GM03348 (cell line): ENCODE measurements at places on chromosomes 7 and 10.

DNA sequence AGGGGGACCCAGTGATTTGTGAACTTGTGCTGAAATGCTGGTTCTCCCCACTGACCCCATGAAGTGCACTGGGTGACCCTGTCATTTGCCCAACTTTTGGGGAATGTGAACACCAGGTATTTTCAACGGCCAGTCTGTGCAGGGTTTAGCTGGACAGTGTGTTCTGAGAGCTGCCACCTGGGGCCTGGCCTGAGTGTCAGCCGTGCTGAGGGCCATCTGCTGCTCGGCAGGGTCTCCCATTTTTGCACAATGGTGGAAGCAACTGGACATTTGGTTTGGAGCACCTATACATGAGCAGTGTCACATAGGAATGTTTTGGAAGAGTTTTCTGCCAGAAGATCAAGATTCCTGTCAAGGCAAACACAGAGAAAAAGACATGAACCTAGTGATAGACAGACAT is 5.2 kb downstream of the CHN2 start:
- no peak for DNase-seq

GRCh38 chr10:59513558-59513957 is 151.2 kb upstream of the FAM13C start:
- DNase-seq, result no peak

- DNase-seq, result no peak
These were observed 477.0 kb upstream of the GALNT17 start for GRCh38 chr7:70654979-70655378.

DNA sequence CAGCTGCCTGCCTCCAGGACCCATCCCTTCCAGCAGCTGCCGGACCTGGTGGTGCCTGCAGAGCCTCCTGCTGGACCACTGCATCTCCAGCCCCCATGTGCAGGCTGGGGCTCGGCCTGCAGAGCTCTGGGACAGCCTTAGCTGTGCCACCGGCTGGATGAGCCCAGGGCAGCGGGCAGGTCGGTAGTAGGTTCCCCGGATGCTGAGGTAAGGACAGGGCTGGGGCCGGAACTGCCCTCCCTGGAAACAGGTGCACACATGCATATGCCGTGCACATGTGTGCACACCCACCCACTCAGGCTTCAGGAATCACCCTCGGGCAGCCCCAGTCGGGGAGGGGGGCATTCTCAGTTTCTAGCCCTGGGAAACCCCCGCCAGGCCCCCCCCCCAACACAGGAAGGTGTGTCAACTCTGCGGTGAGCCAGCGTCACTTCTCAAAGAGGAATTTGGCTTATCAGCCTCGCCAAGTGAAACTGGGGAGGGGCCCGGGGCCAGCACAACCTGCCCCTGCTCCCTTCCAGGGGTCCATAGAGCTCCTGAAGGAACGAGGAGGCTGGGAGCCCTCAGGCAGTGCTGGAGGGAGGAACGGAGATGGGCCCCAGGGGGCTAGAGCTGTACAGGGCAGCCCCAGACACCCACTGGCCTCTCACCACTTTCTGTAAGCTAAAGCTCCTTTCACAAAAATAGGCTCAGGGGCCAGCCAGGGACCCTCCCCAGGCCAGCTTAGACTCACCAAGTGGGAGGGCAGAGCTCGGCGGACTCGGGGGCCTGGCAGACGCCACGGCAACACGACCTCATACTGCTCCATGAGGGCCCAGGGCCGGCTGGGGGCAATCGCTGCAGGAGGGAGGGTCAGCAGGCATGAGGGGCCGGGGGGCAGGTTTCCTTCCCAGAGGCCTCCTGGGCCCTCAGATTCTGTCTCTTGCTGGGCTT is 1.7 kb downstream of the ADAM8 start:
- no peak for DNase-seq

GRCh38 chr7:131219312-131220041 is 108.2 kb upstream of the MKLN1 start:
- DNase-seq, result no peak

DNA sequence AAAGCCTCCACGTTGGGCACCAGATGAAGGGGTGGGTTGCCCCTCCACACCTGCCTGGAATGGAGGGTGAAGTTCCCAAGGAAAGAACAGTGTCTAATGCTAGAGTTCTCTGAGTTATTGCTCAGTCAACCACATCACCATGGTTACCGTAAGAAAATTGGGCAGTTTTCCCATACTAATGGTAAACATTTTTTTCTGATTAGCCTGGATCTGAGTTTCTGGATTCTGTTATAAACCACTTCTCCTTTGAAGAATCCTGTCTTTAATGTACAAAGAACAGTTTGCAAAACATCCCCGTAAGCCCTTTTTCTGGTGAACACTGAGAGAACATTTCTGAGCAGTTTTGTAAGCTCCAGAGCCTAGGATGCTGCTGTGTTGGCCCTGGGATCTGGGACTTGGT is 45.5 kb downstream of the ABCC2 start:
- no peak for DNase-seq

DNA sequence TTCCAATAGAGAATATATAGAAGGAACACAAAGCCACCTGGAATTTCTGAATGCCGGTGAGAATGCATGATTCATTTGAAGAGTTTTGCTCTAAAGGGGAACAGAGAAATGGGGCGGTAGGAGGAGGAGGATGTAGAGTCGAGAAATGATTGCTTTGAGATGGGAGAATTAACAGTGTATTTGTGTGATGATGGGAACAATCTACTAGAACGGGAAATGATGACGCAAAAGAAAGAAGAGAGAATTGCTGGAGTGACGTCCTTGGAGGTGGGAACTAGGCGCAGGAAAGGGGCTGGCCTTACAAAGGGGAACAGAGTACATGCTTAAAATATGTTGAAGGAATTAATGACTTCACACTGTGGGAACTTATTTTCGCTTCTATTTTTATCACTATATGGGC is 188.1 kb downstream of the SDHAF3 start:
- no peak for DNase-seq

DNA sequence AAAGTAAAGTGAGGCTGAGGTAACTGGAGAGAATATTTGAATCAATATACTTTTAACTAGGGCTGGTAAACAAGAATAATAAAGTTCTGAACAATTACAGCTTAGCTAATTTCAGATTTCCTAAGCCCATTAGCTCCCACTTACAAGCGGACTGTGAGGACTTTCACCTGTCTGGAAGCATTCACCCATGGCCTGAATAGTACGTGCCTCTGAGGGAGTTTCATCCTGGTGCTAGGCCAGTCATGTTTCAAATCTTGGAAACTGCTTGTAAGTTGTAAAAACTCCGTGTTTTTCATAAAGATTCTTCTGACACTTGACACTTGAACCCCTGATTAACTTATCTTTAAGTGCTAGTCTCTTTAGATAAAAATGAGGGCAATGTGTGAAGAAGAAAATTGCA is 975.2 kb upstream of the GHITM start:
- DNase-seq, result no peak

- peak; percentile 27 for DNase-seq
These were observed 552 bp downstream of the MKX start for GRCh38 chr10:27744802-27745731.

DNA sequence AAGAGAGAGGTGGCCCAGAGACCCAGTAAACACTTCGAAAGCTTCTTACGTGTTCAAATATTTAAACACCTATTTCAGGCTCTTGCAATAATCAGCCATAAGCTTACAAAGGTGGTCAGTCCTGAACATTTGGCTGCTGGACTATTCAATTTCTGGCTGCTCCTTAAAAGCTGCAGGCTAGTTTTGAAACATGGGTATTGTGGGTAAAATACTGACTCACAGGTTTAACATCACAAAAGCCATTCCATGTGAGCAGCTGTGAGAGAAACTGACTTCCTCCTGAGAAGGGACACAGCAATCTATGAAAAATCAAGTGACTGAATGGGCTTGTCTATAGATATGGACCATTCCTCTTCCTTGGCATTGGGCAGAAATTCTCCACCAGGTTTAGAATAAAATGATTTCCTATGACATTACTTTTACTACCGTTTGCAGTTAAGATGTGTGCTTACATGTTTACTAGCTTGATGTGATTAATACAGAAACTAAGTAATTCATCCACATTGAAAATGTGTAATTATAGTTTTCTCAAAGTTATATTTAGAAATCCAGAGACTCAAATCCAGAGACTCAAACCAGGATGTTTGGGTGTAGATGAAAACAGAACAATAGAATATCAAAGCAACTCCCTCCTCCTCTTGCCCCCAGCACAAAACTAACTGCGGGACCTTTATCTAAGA is 252.3 kb downstream of the GATA3 start:
- no peak for DNase-seq

DNA sequence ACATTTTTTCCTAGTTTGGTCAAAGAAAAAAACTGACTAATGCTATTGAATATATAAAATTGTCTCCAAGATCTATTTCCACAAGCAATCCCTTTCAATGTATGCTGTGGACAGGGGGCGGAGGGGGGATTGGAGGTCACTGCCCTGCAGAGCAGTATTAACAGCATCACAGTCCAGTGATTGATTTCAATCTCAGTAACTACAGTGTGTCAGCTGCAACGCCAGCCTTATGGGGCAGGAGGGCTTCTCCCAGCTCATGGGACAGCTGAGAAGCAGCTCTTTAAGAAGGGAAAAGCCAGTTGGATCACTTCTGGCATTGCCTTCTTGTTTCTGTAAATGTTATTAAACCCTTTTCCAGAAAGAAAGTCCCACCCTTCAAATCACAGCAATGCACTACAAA is 65.0 kb downstream of the RAPGEF5 start:
- no peak for DNase-seq

- no peak for DNase-seq
These were observed 161.5 kb downstream of the GPR158 start for GRCh38 chr10:25336330-25336729.

GRCh38 chr7:105656922-105657521 is 75.7 kb upstream of the EFCAB10 start:
- peak; percentile 55 for DNase-seq

DNA sequence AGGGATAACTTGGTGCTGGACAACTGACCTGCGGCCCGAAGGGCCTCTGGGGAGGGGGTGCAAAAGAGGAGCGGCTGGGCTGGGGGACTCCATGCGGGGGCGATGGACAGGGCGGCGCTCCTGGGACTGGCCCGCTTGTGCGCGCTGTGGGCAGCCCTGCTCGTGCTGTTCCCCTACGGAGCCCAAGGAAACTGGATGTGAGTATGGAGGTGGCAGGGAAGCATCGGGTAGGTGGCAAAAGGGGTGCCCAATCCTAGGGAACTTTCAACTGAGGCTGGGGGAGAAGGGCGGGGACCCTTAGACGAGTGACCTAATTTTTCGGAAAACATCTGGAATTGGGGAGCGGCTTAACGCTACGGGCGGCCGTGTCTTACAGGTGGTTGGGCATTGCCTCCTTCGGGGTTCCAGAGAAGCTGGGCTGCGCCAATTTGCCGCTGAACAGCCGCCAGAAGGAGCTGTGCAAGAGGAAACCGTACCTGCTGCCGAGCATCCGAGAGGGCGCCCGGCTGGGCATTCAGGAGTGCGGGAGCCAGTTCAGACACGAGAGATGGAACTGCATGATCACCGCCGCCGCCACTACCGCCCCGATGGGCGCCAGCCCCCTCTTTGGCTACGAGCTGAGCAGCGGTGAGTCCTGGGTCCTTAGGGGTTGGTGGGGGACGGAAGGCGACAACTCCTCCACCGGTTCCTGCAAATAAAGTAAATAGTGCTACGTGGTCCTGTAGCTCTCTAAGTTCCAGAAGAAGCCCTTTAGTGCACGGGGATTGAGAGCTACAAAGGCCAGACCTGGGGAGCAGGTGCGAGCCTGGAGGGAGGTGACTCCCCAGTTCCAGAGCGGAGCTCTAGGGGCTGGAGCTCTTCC is 622 bp downstream of the WNT16 start:
- DNase-seq, result peak; percentile 27

DNA sequence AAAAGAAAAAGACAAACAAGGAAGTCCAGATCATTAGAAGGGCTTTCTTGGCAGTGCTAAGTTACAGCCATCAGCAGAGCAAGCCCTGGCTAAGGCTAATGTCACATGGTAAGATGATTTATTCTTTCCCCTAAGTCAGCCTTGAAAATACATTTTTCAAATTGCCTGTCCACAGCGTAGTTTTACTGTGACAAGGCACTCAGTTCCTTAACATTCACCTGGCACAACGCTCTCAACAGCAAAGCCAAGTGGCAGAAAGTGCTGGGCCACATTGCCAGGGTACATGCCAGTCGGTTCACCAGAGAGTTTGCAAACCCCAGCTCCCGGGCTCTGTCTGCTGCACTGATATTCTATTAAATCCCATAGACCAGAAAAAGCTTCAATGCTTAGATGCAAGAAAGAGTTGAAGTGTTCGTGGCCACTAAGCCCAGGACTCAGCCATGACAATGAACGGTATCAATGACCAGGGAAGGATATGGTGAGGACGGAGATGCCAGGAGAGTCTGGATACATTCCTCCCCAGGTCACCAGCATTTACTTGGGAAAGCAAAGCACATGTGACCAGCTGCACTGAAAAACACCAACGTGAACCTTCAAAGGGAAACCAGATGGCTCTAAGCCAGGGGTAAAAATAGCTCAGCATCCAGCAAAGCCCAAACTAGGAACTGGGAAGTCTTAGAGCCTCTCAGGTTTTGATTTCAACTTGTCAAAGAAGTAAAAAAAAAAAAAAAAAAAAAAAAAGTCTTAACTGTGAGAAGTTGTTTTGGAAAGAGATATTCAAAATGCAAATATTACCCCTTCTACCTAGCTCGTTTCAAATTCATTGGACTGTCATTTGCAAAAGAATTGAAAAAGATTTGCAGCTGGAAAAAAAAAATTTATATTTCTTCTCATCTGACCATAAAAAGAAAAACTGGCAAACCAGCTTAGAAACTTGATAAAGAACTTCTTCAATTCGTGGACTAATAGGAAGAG is 23.9 kb upstream of the MPP7 start:
- DNase-seq, result no peak

- DNase-seq, result peak; percentile 69
These were observed 8.7 kb upstream of the BAMBI start for GRCh38 chr10:28668363-28669226.

DNA sequence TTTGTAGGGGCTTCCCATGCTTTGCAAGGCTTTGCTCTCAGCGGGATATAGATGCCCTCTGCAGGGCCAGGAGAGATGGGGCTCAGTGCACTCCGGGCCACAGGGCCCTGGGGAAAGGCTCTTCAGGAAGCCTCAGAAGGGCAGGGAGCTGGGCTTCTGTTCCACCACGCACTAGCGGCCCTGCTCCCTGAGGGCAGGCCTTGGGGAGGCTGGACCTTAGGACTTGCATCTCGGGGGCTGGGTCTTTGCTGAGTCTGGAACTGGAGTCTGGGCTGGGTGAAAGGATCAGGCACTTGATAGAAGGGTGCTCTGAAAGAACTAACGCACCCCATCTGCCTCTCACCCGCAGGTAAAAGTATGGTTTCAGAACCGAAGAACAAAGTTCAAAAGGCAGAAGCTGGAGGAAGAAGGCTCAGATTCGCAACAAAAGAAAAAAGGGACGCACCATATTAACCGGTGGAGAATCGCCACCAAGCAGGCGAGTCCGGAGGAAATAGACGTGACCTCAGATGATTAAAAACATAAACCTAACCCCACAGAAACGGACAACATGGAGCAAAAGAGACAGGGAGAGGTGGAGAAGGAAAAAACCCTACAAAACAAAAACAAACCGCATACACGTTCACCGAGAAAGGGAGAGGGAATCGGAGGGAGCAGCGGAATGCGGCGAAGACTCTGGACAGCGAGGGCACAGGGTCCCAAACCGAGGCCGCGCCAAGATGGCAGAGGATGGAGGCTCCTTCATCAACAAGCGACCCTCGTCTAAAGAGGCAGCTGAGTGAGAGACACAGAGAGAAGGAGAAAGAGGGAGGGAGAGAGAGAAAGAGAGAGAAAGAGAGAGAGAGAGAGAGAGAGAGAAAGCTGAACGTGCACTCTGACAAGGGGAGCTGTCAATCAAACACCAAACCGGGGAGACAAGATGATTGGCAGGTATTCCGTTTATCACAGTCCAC is 5.4 kb downstream of the EMX2 start:
- DNase-seq, result peak; percentile 52
